Fibroblast of pulmonary artery (primary cell): ENCODE measurements at places on chromosomes 6 and 20.

DNA sequence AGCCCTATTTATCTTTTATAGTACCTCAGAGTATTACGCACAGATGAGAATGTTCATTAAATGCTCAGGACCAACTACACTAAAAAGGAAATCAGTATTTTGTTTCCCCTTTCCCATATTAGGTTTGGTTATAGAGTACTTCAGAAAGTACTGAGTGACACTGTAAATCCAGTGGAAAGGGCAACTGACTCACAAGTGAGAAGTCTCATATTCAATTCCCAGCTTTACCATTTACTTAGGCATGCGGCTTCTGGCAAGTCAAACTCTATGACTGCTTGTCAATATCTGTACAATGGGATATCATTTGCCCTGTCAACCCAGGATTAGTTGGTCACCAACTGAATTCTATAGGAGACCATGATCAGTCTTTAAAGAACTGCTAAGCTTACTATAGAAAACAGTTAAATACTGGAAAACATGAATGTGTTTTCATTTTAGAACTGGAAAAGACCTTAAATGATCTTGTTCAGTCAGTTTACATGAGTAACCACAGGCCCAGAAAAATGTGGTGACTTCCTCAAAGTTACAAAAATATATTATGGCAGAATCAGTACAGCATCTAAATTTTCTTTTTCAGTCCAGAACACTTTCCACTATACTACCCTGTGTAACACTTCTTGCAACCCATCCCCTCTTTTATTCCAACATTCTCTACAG lies 3.6 kb downstream of the MAP3K7 start:
- no peak for DNase-seq

- DNase-seq: no peak
These were observed 21.5 kb downstream of the COL9A3 start for GRCh38 chr20:62838128-62838891.

DNA sequence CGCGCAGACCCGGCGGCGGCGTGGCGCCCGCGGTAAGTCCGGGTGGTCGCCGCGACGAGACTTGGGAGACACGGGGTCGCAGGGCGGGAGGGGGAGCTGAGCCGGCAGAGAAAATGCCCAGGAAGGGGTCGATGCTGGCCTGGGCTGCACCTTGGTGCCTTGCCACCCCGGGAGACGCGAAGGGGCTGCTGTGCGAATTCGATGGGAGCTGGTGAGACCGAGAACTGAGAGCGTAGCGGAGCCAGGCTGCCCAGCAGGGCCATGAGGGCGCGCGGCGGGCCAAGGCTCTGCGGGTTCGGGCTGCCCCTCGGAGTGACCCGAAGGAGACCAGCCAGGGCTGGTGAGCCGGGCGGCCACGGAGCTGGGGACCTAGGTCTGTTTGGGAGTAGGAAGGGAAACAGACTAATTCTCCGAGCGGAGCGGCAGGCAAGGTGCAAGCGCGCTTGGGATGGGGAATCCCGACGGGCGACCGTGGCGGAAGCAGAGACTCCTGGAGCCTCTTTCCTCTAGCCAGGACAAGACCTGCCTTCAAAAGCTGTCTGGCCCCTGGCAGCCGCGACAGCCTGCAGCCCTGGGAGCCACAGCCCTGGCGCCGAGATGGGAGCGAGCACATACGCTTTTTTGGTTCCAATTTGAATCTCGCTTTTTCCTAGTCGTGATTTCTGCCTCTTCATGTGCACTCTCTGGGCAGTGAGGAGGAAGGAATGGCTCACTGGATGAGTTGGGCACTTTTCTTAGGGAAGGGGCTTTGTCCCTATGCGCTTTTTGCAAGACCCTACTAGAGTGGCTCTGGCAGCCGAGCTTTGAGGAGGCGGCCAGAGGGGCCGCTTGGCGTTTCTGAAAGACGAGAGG lies 691 bp downstream of the SYNDIG1 start:
- DNase-seq: no peak

GRCh38 chr20:38167851-38168760 lies 3.0 kb upstream of the TGM2 start:
- peak; percentile 96 for DNase-seq

- no peak for DNase-seq
These were observed 171.3 kb downstream of the ANKRD60 start for GRCh38 chr20:58056921-58057686.

- DNase-seq: peak; percentile 52
These were observed 83.7 kb downstream of the CHMP4B start for GRCh38 chr20:33894798-33895197.
